ENCODE measurements at places on chromosomes 16 and 17. TPM values are rescaled to one million over a fixed set of nuclear protein-coding genes. Genes with fewer than 3 reads are reported as not detected.

GRCh38 chr17:68628576-68628957 is 27.4 kb upstream of the FAM20A start:
- DNase-seq, result no peak
- no peak overlapping the region for H3K27ac ChIP-seq
- no peaks in the 10 kb centered on the region for H3K27me3 ChIP-seq

GRCh38 chr17:57752031-57752905 is 7.2 kb upstream of the CCDC182 start:
- peaks cover 2% of the 10 kb centered on the region for H3K4me1 ChIP-seq
- no peak for DNase-seq
- no peak overlapping the region for H3K4me3 ChIP-seq
- no peaks in the 10 kb centered on the region for H3K36me3 ChIP-seq
- H3K27ac ChIP-seq, result no peak overlapping the region
- H3K27me3 ChIP-seq, result no peaks in the 10 kb centered on the region

CHD3 gene
- total RNA-seq, result 20.2 TPM

MFSD6L gene
- total RNA-seq, result not detected

- H3K27me3 ChIP-seq, result no peaks in the 10 kb centered on the region
- DNase-seq, result peak; percentile 38
- H3K4me1 ChIP-seq, result peaks cover 5% of the 10 kb centered on the region
These were observed 13.1 kb upstream of the MSI2 start for GRCh38 chr17:57243171-57243622.

- no peak for DNase-seq
- H3K27ac ChIP-seq, result no peak overlapping the region
- peaks cover 21% of the 10 kb centered on the region for H3K4me1 ChIP-seq
- no peak overlapping the region for H3K4me3 ChIP-seq
These were observed 22.4 kb downstream of the PAFAH1B1 start for GRCh38 chr17:2615882-2616281.

IL17C gene
- total RNA-seq, result not detected

- no peaks in the 10 kb centered on the region for H3K4me1 ChIP-seq
- DNase-seq, result no peak
- H3K4me3 ChIP-seq, result no peak overlapping the region
- H3K27me3 ChIP-seq, result peaks cover 4% of the 10 kb centered on the region
- no peaks in the 10 kb centered on the region for H3K36me3 ChIP-seq
These were observed 164.2 kb upstream of the LHX1 start for GRCh38 chr17:36773039-36773438.

- no peak for DNase-seq
- no peak overlapping the region for H3K27ac ChIP-seq
- H3K4me1 ChIP-seq, result no peaks in the 10 kb centered on the region
- H3K36me3 ChIP-seq, result no peaks in the 10 kb centered on the region
- no peaks in the 10 kb centered on the region for H3K27me3 ChIP-seq
- H3K4me3 ChIP-seq, result no peak overlapping the region
These were observed 20.4 kb downstream of the KRT12 start for GRCh38 chr17:40846515-40847144.

SLC47A1 gene
- total RNA-seq, result 12.9 TPM

- no peak overlapping the region for H3K27ac ChIP-seq
- no peaks in the 10 kb centered on the region for H3K36me3 ChIP-seq
- H3K27me3 ChIP-seq, result peaks cover 81% of the 10 kb centered on the region
- DNase-seq, result no peak
These were observed 823 bp upstream of the NOTUM start for GRCh38 chr17:81961521-81962498.

DNA sequence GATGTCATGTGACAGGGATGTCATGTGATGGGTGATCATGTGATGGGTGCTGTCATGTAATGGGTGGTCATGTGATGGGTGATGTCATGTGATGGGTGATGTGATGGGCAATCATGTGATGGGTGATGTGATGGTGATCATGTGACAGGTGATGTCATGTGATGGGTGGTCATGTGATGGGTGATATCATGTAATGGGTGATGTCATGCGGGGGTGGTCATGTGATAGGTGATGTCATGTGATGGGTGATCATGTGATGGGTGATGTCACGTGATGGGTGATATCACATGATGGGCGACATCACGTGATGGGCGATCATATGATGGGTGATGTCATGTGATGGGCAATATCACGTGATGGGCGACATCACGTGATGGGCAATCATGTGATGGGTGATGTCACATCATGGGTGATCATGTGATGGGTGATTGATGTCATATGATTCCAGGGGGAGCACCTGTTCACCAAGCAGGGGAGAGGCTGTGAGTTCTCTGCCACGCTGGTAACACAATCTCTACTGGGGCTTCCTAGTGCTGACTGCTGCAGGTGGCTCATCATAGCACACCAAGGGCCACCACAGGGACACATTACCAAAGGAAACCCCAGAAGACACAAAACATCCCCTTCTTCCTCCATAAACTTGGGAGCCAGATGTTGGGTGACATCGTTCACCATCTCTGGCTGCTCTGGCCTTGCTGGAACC is 16.5 kb downstream of the CD300LB start:
- H3K36me3 ChIP-seq, result no peaks in the 10 kb centered on the region
- H3K27ac ChIP-seq, result no peak overlapping the region
- H3K27me3 ChIP-seq, result no peaks in the 10 kb centered on the region
- no peak overlapping the region for H3K4me3 ChIP-seq
- H3K4me1 ChIP-seq, result no peaks in the 10 kb centered on the region

DNA sequence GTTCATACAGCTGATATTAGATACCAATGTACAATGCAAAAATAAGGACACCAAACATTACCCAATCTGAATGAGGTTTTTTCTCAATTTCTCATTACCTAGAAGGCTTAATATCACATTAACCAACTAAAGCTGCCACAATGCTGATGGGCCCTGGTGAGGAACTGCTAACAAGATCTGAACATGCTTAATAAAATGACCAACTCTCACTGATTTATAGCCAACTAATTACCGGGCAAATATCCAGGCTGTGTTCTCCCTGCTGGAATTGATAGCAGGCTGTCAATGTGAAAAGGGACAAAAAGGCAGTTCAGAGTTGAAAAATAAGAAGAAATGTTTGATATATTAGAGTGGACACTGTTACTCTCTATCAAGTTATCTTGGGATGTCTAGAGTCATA is 124.6 kb downstream of the TOX3 start:
- H3K36me3 ChIP-seq, result no peaks in the 10 kb centered on the region
- no peak overlapping the region for H3K27ac ChIP-seq
- no peak overlapping the region for H3K4me3 ChIP-seq
- no peak for DNase-seq

GRCh38 chr17:43945074-43945829 is 3.0 kb upstream of the PPY start:
- DNase-seq, result no peak
- H3K27me3 ChIP-seq, result peaks cover 31% of the 10 kb centered on the region
- no peaks in the 10 kb centered on the region for H3K4me1 ChIP-seq
- H3K4me3 ChIP-seq, result no peak overlapping the region

KRTAP4-16 gene
- total RNA-seq, result not detected

GRCh38 chr17:72640415-72641165 is 451.9 kb downstream of the SLC39A11 start:
- H3K27me3 ChIP-seq, result peaks cover 6% of the 10 kb centered on the region
- H3K4me1 ChIP-seq, result no peaks in the 10 kb centered on the region
- H3K4me3 ChIP-seq, result no peak overlapping the region
- no peaks in the 10 kb centered on the region for H3K36me3 ChIP-seq

GRCh38 chr17:36920032-36921005 is 17.0 kb upstream of the LHX1 start:
- peaks cover 30% of the 10 kb centered on the region for H3K27me3 ChIP-seq
- no peaks in the 10 kb centered on the region for H3K36me3 ChIP-seq
- H3K4me3 ChIP-seq, result no peak overlapping the region
- H3K27ac ChIP-seq, result no peak overlapping the region
- DNase-seq, result no peak

GRCh38 chr17:40952661-40953060 is 14.1 kb downstream of the KRT39 start:
- no peak for DNase-seq
- H3K36me3 ChIP-seq, result no peaks in the 10 kb centered on the region
- H3K4me1 ChIP-seq, result no peaks in the 10 kb centered on the region
- no peak overlapping the region for H3K27ac ChIP-seq

- H3K27ac ChIP-seq, result peak overlapping the region; percentile 24
- no peaks in the 10 kb centered on the region for H3K36me3 ChIP-seq
- H3K27me3 ChIP-seq, result no peaks in the 10 kb centered on the region
- DNase-seq, result no peak
- no peak overlapping the region for H3K4me3 ChIP-seq
- H3K4me1 ChIP-seq, result peaks cover 16% of the 10 kb centered on the region
These were observed 56.9 kb upstream of the TEKT3 start for GRCh38 chr17:15398291-15398690.

DNA sequence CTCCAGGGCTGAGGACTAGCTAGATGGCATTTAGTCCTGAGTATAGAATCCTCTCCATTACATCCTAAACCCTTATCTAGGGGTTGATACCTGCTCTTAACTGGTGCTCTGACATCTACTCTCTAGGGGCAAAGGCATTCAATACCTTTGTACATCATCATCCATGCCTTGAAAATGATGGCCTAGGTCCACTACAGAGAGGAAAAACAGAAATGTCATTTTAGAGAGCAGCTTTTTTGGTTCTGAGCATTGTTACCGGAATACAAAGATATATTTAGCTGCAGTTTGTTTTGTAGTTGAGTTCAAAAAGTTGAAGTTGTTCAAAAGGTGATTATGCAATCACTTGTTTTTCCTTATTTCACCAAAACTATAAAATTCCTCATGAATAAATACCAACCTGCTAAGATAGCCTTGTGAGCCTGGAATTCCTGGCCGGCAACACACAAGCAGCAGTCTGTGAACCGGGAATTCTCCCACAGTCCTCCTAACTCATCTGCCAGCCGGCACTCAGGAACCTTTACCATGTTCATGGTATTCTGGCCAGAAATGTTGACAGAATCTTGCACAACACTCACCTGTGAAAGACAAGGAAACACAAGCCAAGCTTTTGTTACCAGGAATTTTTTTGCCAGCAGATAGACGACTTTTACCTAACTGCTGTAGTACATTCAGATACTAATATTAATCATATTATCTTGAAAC is 35.4 kb downstream of the NXPH3 start:
- H3K4me1 ChIP-seq, result peaks cover 17% of the 10 kb centered on the region
- H3K36me3 ChIP-seq, result peaks cover 65% of the 10 kb centered on the region
- DNase-seq, result no peak
- no peak overlapping the region for H3K27ac ChIP-seq
- H3K27me3 ChIP-seq, result no peaks in the 10 kb centered on the region

DNA sequence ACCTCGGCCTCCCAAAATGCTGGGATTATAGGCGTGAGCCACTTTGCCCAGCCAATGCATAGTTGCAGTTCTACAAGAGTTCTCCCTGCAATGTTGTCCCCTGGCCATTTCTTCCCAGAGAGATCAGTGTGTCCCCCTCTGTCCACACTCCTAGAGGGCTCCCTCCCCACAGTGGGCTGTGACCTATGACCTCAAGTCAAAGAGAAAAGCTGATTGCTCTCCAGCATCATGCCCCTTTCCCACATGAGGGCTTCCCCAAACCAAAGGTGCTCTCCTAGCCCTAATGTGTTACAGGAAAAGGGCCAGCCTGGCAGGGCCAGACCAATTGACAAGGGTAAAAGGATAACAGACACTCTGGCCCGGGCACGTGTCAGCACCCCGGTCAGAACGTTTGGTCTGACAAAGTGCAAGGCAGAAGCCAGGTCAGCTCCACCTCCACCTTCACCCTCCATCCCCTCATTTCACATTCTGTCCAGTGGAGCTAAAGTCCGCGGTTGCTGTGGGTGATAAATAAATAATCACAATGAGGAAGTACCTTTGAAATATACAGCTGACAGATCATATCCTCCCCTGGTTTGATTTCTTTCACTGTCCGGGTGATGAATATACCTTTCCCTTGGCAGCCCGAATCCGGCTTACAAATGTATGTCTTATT is 17.8 kb downstream of the TTLL6 start:
- H3K27ac ChIP-seq, result no peak overlapping the region
- DNase-seq, result no peak
- peaks cover 8% of the 10 kb centered on the region for H3K4me1 ChIP-seq

DNAAF1 gene
- total RNA-seq, result not detected

GRCh38 chr16:72985148-72985941 is 62.6 kb downstream of the ZFHX3 start:
- H3K27ac ChIP-seq, result peak overlapping the region; percentile 80
- H3K27me3 ChIP-seq, result no peaks in the 10 kb centered on the region
- peak overlapping the region; percentile 26 for H3K4me3 ChIP-seq
- H3K4me1 ChIP-seq, result peaks cover 60% of the 10 kb centered on the region
- peak; percentile 80 for DNase-seq
- H3K36me3 ChIP-seq, result no peaks in the 10 kb centered on the region

KCNAB3 gene
- total RNA-seq, result 0.32 TPM

CA7 gene
- not detected for total RNA-seq
